ENCODE measurements at places on chromosomes 3 and 15. TPM values are rescaled to one million over a fixed set of nuclear protein-coding genes. Genes with fewer than 3 reads are reported as not detected.

- no peaks in the 10 kb centered on the region for H3K36me3 ChIP-seq
- no peak for DNase-seq
- H3K4me1 ChIP-seq, result peaks cover 32% of the 10 kb centered on the region
- peak overlapping the region; percentile 9 for H3K27ac ChIP-seq
Observed at GRCh38 chr3:138867996-138868395, 33.3 kb upstream of the PIK3CB start.

GRCh38 chr3:128996200-128996599 lies 2.3 kb upstream of the CFAP92 start:
- peaks cover 51% of the 10 kb centered on the region for H3K27me3 ChIP-seq
- DNase-seq, result no peak
- H3K36me3 ChIP-seq, result no peaks in the 10 kb centered on the region
- H3K4me1 ChIP-seq, result peaks cover 27% of the 10 kb centered on the region

GRCh38 chr3:16741103-16741758 lies 136.0 kb upstream of the DAZL start:
- no peak for DNase-seq
- H3K36me3 ChIP-seq, result no peaks in the 10 kb centered on the region
- H3K4me1 ChIP-seq, result no peaks in the 10 kb centered on the region
- no peaks in the 10 kb centered on the region for H3K27me3 ChIP-seq
- H3K27ac ChIP-seq, result no peak overlapping the region

DNA sequence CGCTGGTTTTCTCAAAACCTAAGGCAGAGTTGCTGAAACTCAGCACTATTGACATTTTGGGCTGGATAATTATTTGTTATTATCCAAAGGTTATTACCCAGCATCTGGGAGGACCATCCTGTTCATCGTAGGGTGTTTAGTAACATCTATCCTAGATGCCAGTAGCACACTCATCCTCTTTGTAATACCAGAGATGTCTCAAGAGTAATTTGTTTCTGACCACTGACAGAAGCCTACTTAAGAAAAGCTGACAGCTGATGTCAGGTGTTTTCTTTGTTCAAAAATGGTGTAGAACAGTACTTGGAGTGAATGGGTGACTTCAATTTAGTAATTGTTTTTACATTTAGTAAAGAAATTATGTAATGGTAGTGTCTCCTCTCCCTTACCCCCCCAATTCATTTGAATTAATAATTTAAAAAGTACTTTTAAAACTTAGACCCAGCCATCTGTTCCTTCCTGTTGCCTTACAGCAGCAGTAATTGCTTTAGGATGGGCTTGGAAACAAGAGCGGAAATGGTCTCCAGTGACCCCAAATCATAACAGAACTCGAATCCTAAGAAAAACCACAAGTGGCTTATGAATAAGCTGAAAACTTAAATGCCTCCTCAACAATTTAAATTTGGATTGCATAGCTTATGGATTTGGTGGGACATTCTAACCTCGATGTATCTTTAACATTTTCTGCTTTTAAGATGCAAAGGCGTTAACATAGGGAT lies 105.4 kb downstream of the PTPRG start:
- no peaks in the 10 kb centered on the region for H3K27me3 ChIP-seq
- DNase-seq, result no peak
- no peak overlapping the region for H3K4me3 ChIP-seq
- no peak overlapping the region for H3K27ac ChIP-seq

The STAC gene
- total RNA-seq, result not detected

DNA sequence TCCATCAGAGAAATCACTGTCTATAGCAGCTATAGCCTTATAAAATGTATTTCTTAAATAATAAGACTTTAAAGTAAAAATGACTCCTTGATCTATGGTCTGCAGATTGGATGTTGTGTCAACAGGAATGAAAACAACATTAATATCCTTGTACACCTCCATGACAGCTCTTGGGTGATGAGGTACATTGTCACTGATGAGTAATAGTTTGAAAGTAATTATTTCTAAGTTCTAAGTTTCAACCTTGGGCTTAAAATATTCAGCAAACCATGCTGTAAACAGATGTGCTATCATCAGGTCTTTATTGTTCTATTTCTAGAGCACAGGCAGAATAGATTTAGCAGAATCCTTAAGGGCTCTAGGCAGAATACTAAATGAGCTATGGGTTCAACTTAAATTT lies 568.2 kb upstream of the BCHE start:
- H3K4me3 ChIP-seq, result no peak overlapping the region
- no peaks in the 10 kb centered on the region for H3K27me3 ChIP-seq
- no peaks in the 10 kb centered on the region for H3K4me1 ChIP-seq

The GPR149 gene
- total RNA-seq, result not detected

The SUSD5 gene
- not detected for total RNA-seq

The DPPA2 gene
- total RNA-seq, result not detected

DNA sequence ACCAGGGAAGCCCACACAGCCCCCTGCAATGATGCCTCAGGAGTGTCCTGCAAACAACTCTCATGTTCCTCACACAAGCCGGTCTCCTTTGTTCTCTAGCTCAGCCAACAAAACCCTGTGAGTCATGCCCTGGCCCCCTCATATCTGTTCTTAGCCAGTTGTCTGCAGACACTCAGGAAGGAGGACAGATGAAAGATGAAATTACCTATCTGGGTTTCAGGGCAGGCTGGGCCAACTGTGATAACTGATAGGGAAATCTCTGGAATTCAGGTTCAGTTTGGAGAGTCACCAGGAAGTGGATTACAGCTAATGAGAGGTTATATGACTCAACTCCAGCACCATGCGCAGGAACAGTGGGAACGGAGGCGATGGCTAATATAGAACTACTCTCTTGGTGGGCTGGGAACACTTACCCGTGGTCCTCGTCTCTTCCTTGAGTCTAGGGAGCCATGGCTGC lies 352.0 kb upstream of the ADAMTS9 start:
- DNase-seq, result peak; percentile 67
- H3K27me3 ChIP-seq, result no peaks in the 10 kb centered on the region
- no peak overlapping the region for H3K4me3 ChIP-seq
- H3K27ac ChIP-seq, result no peak overlapping the region
- no peaks in the 10 kb centered on the region for H3K4me1 ChIP-seq

- H3K27me3 ChIP-seq, result no peaks in the 10 kb centered on the region
- H3K4me1 ChIP-seq, result 0 out of 2 replicates have a peak, but pooled peaks cover 8% of the 10 kb centered on the region
- no peak overlapping the region for H3K4me3 ChIP-seq
- H3K27ac ChIP-seq, result no peak overlapping the region
- DNase-seq, result no peak
Observed at GRCh38 chr15:74193299-74193718, 9.3 kb downstream of the STRA6 start.

DNA sequence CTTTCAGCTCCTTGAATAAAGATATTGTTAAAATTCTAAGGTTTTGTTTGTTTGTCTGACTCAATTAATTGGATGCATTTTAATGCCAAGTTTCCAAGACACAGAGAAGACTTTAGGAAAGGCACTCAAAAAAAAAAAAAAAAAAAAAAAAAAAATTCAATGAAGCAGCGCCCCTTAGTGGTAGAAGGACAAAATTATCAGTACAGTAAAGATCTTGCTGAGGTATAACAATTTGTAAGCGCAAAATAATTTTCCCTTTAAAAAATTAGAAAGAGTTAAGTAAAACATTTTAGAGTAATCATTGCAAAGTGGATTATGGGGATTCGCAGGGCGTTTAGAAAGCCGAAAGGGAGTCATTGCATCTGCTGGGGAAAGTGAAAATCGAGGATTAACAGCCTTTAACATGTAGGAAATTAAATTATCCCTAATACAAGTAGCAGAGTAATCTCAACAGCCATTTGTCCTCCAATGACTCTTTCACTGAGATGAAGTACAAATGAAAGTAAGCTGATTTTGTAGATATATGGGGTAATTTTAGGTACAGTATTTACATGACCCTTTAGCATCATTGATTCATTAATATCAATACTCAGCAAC lies 5.8 kb upstream of the DIS3L start:
- H3K27ac ChIP-seq, result no peak overlapping the region
- no peak for DNase-seq
- no peak overlapping the region for H3K4me3 ChIP-seq
- H3K27me3 ChIP-seq, result no peaks in the 10 kb centered on the region
- no peaks in the 10 kb centered on the region for H3K36me3 ChIP-seq

DNA sequence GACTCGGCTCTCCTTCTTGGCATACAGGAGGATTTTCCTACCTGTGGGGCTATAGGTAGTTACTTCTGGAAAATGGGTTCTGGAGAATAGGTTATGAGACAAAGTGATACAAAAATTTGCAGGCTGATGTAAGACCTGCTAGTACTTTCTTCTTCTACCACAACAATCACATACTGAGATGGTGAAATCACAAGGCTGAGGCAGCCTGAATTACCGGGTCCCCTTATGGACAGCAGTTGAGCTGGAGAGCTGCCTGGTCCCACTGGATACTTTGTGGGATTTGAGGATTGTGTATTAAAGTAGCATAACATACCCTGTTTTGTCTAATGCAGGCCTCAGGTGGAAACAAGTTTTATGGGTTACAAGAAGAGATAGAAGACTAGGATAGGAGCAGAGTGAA lies 86.5 kb upstream of the FAM98B start:
- no peak overlapping the region for H3K4me3 ChIP-seq
- no peaks in the 10 kb centered on the region for H3K4me1 ChIP-seq
- no peaks in the 10 kb centered on the region for H3K36me3 ChIP-seq
- no peak for DNase-seq

DNA sequence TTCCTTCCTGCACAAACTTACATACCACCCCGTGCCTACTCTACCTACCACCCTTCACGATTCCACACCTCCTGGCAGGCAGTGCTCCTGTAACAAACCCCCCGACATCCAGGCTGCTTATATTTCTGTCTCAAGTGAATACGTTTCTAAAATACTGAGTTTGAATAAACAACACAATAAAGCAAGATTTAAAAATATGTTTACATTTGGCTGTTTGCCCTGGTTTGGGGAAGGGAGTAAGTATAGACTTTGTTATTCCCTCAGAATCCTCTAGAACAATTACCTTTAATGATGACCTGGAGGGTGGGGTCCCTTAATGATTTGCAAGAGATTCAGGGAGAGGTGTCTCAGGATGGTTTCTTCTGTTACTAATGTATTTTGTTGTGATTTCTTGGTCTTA lies 402.6 kb upstream of the TBL1XR1 start:
- DNase-seq, result no peak
- H3K36me3 ChIP-seq, result no peaks in the 10 kb centered on the region
- H3K27me3 ChIP-seq, result no peaks in the 10 kb centered on the region
- H3K4me3 ChIP-seq, result no peak overlapping the region

The VIPR1 gene
- total RNA-seq, result 0.04 TPM

- H3K4me3 ChIP-seq, result no peak overlapping the region
- H3K36me3 ChIP-seq, result no peaks in the 10 kb centered on the region
- H3K27ac ChIP-seq, result no peak overlapping the region
- H3K27me3 ChIP-seq, result peaks cover 17% of the 10 kb centered on the region
- no peaks in the 10 kb centered on the region for H3K4me1 ChIP-seq
Observed at GRCh38 chr15:73313861-73314260, 54.9 kb downstream of the HCN4 start.

DNA sequence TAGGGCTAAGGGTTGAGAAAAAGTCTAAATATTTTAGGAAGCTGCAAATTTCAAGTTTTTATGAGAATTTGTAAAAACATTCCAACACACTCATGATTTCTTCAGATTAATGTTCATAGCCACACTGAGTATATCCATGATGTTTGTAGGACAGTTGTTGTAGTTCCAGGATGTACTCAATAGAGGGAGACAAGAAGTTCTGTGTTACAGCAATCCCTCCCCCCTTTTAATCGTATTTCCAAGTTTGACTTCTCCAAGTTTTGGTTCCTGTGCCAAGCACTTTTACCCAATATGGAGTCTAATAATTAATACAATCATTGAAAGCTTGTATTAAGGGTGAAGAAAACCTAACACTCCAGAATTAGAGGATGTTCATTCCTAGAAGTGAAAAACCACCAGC lies 143.4 kb downstream of the FEZF2 start:
- H3K27me3 ChIP-seq, result no peaks in the 10 kb centered on the region
- H3K27ac ChIP-seq, result no peak overlapping the region
- DNase-seq, result no peak
- no peak overlapping the region for H3K4me3 ChIP-seq

The ADAMTSL3 gene
- 0.09 TPM for total RNA-seq

GRCh38 chr3:181432992-181433391 lies 278.7 kb upstream of the SOX2 start:
- no peaks in the 10 kb centered on the region for H3K4me1 ChIP-seq
- no peaks in the 10 kb centered on the region for H3K36me3 ChIP-seq
- H3K4me3 ChIP-seq, result no peak overlapping the region
- H3K27ac ChIP-seq, result no peak overlapping the region

The ISL2 gene
- 5.1 TPM for total RNA-seq

DNA sequence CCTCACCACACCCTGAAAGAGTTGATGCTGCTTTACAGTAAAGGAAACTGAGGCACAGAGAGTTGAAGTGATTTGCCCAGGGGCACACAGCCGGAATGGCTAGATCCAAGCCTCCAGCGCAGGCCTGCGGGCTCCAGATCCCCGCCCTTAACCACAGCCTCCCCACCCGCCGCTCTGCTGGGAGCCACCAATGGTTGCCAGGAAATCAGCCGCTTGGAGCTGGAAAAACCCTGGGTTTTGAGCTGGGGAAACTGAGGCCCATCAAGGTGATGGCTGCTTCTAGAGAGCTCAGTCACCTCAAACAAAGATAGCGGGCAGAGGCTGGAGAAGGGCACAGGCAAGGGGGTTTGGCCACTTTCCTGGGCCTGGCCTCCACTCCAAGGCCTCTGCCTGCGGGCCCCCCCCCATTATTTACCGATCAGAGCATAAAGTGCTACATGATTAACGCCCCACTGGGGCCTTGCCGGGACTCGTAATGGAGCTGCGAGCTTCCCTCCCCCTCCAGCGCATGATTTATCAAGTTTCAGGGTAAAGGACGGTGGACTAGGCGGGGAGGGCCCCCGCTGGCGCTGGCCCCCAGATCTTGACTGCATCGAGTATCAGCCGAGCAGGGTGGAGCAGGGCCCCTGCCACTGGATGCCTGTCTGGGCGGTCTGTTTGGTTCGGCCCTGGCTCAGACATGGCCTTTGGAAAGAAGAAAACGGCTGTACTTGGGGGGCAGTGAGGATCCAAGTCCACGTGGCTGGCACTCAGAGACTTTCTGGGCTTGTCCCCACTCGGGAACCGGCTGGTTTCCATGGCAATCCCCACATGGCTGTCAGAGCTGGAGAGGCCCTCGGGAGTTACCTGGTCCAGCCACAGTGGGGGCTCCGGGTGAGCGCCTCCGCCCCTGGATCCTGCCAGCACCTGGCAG lies 9.1 kb downstream of the PLXND1 start:
- peak overlapping the region; percentile 94 for H3K27ac ChIP-seq
- peaks cover 5% of the 10 kb centered on the region for H3K36me3 ChIP-seq
- peak overlapping the region; percentile 45 for H3K4me3 ChIP-seq
- no peak for DNase-seq

GRCh38 chr3:132004571-132004970 lies 30.2 kb downstream of the CPNE4 start:
- no peaks in the 10 kb centered on the region for H3K27me3 ChIP-seq
- H3K4me1 ChIP-seq, result no peaks in the 10 kb centered on the region
- no peak for DNase-seq
- H3K36me3 ChIP-seq, result no peaks in the 10 kb centered on the region

GRCh38 chr3:36909181-36909580 lies 35.7 kb downstream of the TRANK1 start:
- H3K4me1 ChIP-seq, result peaks cover 23% of the 10 kb centered on the region
- no peak overlapping the region for H3K4me3 ChIP-seq
- no peak overlapping the region for H3K27ac ChIP-seq

GRCh38 chr3:82165266-82165665 lies 403.8 kb upstream of the GBE1 start:
- no peak for DNase-seq
- no peak overlapping the region for H3K4me3 ChIP-seq
- H3K27me3 ChIP-seq, result no peaks in the 10 kb centered on the region
- H3K36me3 ChIP-seq, result no peaks in the 10 kb centered on the region
- H3K4me1 ChIP-seq, result no peaks in the 10 kb centered on the region
